Forelimb muscle (tissue), 1 donor: ENCODE measurements at places on chromosomes 2 and 18. TPM values are rescaled to one million over a fixed set of nuclear protein-coding genes. Genes with fewer than 3 reads are reported as not detected.

The MREG gene
- 2.5 TPM for polyA plus RNA-seq

The TEX44 gene
- not detected for polyA plus RNA-seq

- DNase-seq, result no peak
Measured at GRCh38 chr2:11290211-11290610, 54.2 kb downstream of the ROCK2 start.

DNA sequence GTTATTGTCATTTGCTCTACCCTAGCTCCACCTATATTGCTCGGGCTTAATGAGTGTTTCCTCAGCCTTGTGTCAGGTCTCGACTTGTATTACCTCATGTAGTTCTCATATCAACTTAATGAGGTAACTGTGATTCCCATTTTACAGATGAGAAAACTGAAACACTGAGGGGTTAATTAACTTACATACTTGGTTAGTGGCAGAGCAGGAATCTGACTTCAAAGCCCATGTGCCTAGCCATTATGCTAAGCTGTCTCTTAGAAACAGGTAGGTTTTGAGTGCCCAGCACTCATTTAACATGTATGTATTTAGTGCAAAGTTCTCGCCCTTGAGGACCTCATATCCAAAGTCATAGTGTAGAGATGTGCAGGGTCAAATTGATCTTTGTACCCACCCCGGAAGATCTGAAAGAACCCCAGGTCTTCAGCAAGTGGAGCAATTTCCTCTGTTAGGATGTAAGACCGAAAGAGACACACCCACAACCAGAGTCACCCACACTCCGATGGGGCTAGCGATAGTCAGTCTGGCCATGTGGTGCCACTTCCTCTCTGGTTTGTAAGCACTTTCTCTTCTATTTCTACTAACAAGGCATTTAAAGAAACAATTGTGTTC, 121.0 kb upstream of the SLC39A10 start:
- no peak for DNase-seq

GRCh38 chr2:197606180-197606579, 69.2 kb downstream of the RFTN2 start:
- no peak for DNase-seq

- DNase-seq, result no peak
Measured at GRCh38 chr18:51300912-51301311, 103.4 kb upstream of the MEX3C start.
